Fibroblast of the aortic adventitia (primary cell): ENCODE measurements at places on chromosomes 4 and X. TPM values are rescaled to one million over a fixed set of nuclear protein-coding genes. Genes with fewer than 3 reads are reported as not detected.

The KDM6A gene
- total RNA-seq, result 8.7 and 20.6 TPM in 2 replicates

The ZCCHC18 gene
- 0.27 and 2.4 TPM in 2 replicates for total RNA-seq

The MEPE gene
- not detected in 2 replicates for total RNA-seq

The GLRA3 gene
- not detected in 2 replicates for total RNA-seq

The PPBP gene
- not detected in 2 replicates for total RNA-seq

The CLNK gene
- total RNA-seq, result 0.08 TPM in 1 of 2 replicates, not detected in the other

The CORIN gene
- under 0.01 and 0.49 TPM in 2 replicates for total RNA-seq

The CLDN2 gene
- not detected in 2 replicates for total RNA-seq

The HAUS3 gene
- total RNA-seq, result 18.9 and 28.0 TPM in 2 replicates

The ELK1 gene
- 13.3 and 22.9 TPM in 2 replicates for total RNA-seq

The SFRP2 gene
- total RNA-seq, result 0.27 and 1.8 TPM in 2 replicates

The PF4V1 gene
- total RNA-seq, result not detected in 2 replicates

The AKAP14 gene
- not detected in 2 replicates for total RNA-seq

The EMCN gene
- total RNA-seq, result 0.90 and 0.99 TPM in 2 replicates

The ETNPPL gene
- total RNA-seq, result not detected in 2 replicates
